Panc1 (cell line): ENCODE measurements at places on chromosomes 2 and 18. TPM values are rescaled to one million over a fixed set of nuclear protein-coding genes. Genes with fewer than 3 reads are reported as not detected.

DNA sequence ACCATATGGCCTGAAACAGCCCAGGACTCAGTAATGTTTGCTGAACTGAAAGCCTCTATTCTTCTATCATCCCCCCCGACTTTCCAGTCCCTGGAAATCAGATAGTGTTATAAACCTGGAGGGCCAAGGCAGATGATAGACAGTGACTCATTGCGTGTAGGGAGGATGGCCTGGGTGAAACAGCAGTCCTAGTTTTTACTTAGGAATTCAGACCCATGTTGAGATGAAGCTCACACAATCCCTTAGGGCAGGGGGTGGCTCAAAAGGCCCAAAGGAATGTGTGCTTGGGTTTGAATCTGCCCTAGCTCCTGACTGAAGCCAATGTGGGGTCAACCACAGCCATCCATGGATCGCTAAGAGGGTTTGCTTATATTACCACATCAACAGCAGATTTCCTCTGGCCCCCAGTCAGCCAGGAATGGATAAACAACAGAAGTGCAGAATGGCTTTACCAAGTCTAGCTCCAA lies 43.9 kb upstream of the STPG4 start:
- no peak for DNase-seq

The POTEI gene
- 0.92 TPM for total RNA-seq

- DNase-seq: no peak
These were observed 89.5 kb upstream of the ODC1 start for GRCh38 chr2:10537522-10538199.

DNA sequence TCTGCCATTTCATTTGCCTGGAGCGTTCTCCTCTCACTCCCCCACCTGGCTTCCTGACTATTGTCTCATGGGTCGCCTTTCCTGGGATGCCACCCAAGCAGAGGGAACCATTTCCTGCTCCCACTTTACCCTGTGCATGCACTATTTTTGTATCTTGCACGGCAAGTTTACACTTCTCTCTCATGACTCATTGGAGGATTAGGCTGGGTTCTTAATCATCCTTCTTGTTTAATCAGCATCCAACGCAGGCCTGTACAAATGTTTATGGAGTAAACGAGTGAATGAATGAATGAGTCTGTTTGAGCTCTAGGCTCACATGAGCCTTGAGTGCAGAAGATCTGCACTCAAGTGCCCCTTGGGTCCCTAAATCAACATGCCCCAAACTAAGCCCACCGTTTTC lies 3.8 kb upstream of the ARHGAP25 start:
- no peak for DNase-seq

GRCh38 chr18:9422816-9423519 lies 52.3 kb upstream of the RALBP1 start:
- no peak for DNase-seq

- no peak for DNase-seq
These were observed 408.7 kb upstream of the HS6ST1 start for GRCh38 chr2:128727404-128727803.

The LHCGR gene
- not detected for total RNA-seq

DNA sequence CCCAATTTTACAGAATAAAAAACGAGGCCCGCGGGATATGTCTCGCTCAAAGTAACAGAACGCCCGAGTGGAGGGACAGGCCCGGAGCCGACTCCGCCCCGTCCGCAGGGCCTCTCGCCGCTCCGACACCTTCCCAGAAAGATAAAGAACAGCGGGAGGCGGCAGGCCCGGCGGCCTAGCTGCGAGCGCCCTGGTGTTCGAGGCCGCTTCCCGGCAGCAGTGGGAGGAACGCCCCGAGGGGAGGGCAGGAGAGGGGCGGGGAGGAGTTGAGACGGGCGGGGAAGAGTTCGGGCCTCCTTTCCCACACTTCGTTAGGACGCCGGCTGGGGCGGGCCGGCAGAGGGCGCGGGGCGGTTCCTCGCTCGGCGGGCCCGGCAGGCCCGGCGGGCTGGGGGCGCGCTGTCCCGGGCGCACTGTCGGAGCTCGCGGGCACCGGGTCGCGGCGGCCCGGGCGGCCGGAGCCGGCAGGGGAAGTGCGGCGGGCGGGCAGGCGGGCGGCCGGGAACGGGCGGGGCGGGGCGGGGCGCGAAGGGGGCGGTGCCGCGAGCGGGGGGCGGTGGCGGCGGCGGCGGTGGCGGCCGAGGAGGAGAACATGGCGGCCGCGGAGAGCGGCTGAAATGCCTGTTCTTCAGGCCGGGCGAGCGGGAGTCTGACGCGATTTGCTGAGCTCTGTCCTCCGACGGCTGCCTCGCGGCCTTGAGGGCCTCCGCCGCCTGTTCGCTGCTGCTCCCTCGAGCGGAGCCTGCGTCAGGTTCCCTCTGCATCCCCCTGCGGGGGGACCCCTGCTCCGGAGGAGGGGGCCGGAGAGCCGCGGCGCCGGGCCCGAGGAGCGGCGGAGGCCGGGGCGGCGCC lies at the start of gene NCOA1:
Gene NCOA1 (plus strand): TSS at position 565 of the 852 bp plus-strand sequence. CDS start 167,424 bp downstream, outside the sequence.
- DNase-seq: peak; percentile 33

DNA sequence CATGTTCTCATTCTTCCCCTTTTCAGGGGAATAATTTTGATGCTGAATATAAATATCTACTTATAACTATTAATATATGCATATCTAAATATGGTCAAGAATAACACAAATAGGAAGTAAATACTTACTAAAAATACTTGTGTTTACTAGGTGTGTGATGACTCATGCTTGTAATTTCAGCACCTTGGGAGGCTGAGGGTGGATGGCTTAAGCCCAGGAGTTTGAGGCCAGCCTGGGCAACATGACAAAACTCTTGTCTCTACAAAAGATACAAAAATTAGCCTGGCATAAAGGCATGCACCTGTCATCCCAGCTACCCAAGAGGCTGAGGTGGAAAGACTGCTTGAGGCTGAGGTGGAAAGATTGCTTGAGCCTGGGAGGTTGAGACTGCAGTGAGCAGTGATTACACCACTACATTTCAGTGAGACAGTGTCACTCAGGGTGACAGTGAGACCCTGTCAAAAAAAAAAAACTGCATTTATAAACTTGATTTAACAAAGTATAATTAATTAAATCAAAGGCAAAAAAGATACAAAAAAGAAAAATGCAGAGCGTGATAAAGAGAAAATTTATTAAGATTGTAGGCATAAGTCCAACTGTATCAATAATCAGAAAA lies 703.1 kb upstream of the VRK2 start:
- DNase-seq: no peak

The PFN4 gene
- 1.3 TPM for total RNA-seq

GRCh38 chr2:177422271-177422670 lies 29.7 kb downstream of the AGPS start:
- DNase-seq: no peak

The SIX3 gene
- 0.21 TPM for total RNA-seq

DNA sequence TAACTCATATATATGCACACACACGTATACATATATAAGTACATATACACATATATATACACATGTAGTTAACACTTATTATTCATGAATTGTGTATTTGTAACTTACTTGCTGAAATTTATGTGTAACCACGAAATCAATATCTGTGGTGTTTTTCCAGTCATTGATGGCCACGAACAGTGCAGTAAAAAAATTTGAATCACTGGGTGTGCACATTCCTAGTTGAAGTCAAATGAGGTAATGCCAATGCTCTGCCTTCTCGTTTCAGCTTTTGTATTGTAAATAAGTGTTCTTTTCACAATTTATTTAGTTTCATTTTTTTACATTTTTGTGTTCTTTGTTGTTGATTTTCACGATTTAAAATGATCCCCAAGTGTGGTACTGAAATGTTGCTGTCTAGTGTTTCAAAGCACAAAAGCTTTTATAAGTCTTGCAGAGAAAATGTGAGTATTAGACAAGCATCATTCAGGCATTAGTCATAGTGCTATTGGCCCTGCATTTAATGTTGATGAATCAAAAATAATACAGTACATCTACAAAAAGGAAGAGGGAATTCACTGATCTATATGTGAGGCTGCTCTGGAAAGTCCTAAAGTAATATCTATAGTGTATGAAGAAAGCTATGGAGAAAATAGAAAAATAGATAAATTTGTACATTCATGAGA lies 419.0 kb downstream of the DSC3 start:
- no peak for DNase-seq

DNA sequence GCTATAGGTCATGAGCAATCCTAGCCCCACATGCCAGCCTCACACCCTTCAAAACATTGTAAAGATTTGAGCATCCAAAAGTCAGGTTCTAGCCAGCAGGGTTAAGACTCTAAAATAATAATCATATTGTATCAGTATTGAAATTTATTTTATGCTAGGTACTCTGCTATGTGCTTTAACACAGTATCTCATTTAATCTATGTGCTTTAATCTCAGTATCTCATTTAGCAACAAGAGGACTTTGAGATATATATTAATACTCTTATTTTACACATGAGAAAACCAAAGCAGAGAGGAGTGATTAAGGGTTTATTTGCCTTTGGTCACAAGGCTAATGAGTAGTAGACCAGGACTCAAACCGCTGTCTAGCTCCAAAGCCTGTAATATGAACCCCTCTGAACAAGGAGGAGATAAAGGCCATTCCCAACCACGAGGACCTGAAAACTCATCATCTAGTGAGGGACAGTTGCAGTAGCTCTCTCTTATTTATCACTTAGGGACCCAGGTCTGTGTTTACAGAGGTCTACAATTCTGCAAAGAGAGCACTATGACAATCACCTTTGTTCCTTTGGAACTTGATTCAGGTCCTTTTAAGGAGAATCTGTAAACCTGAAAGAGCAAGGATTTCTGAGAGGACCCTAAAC lies 116.5 kb upstream of the SERTAD2 start:
- no peak for DNase-seq

The ASTL gene
- total RNA-seq: 0.18 TPM

The SCYGR4 gene
- total RNA-seq: not detected

- no peak for DNase-seq
These were observed 71.1 kb downstream of the DYSF start for GRCh38 chr2:71524476-71524875.

DNA sequence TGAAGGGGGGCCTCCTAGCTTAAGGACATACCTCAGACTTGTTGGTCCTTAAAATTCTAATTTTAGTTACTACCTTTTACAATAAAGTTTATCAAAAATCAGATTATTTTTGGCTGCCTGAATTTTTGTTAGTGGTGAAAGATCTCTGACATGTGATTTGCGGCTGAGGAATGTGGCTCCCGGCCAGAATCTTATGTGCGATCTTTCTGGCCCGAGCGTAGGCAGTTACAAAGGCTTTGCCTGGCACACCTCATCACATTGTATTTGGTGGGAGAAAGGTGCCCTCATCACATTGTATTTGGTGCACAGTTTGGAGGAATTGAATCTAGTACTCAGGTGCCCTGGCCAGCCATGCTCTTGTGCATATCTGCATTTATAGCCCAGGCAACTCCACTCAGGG lies 289.1 kb downstream of the GULP1 start:
- no peak for DNase-seq

- DNase-seq: no peak
These were observed 326.4 kb downstream of the DYSF start for GRCh38 chr2:71779774-71780105.

GRCh38 chr2:3361518-3362389 lies 15.9 kb downstream of the EIPR1 start:
- DNase-seq: no peak

DNA sequence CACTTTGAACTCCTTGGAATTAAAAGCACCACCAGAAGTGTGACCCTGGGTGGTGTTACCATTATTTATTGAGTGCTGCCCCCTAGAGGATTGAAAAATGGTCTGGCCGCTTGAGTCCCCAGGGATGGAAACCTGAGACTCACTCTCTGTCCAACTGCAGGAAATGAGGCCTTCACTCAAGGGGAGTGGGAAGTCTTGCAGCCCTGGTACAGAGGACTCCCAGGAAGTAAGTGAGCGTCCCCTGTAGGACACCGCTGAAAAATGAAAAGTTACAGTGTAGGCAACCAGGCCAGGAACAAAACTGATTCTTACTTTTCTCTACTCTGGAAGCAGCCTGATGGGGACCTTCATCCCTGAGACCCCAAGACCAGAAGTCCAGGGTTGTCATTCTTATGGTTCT lies 2.2 kb upstream of the NRP2 start:
- DNase-seq: peak; percentile 41

The CHN1 gene
- 20.8 TPM for total RNA-seq

GRCh38 chr18:30342675-30343074 lies 699.9 kb downstream of the DSC3 start:
- DNase-seq: no peak

DNA sequence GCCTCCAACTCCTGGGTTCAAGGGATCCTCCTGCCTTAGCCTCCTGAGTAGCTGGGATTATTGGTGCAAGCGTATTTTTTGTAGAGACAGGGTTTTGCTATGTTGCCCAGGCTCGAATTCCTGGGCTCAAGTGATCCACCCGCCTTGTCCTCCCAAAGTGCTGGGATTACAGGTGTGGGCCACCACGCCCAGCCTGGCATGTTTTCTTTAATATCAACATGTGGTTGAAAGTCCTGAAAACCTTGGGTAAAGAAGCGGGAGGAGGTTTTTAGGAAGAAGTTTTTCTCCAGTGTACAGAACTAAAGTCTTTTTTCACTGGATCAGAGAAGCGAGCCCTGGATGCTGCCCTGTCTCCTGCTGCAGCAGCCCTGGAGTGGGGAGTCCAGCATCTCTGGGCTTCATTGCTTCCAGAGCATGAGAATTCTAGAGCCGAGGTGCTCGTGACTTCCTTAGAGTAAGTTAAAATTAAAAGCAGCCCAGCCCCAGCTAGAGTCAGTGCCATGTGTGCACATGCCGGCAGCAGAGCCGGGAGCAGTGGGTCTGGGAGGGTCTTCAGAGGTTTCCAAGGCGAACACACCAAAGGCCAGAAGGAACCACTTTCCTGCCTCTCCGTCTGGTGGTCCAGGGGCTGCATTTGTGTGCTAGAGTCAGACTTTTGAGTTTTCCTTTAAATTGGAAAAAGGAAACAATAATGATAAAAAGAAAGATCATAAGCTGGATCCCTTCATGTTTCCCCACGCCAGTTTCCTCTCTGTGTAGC lies 31.2 kb downstream of the ITGB1BP1 start:
- no peak for DNase-seq

DNA sequence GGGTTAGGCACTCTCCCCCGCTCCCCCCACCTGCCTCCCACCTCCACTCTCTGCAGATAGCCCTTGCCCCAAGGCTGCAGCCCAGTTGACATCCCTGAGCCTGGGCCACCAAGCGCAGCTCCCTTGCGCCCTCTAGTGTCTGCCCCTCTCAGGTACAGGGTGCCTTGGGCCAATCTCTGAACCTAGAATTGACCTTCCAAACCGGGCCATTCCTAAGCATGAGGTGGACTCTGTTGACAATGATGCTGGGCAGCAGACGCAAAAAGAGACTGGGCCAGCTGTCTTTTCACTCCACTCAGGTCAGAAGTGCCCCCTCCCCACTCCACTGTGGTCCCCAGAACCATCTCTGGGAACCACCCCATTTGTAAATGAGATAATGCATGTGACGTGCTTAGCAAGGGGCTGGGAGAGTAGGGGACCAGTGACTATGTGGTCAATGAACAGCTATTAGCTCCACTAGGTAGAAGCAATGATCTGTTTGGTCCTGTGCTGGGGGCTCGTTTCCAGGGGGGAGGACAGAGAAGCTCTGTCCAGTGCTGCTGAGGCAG lies 43.3 kb upstream of the PLB1 start:
- peak; percentile 54 for DNase-seq

DNA sequence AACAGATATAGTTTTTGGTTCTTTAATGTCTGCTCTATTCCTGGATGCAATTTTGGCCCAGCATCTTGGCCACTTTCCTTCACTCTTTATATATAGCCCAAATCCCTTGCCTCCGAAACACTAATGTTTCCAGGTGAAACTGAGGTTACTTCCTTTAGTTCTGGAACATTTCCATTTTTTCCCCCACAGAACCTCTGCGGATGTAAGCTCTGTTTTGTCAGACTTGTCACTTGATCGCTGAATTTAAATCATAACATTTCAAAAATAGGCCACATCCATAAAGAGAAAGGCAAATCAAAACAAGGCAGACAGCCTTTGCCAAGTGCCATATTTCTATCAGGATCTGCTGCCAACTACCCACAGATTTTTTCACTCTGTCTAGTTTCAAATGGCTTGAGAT lies 115.1 kb downstream of the ANKRD44 start:
- DNase-seq: no peak

GRCh38 chr18:36628435-36629137 lies 200.2 kb downstream of the TPGS2 start:
- DNase-seq: no peak
